Immature natural killer cell (primary cell): ENCODE measurements at places on chromosomes 7 and 10. TPM values are rescaled to one million over a fixed set of nuclear protein-coding genes. Genes with fewer than 3 reads are reported as not detected.

SPOCK2 gene
- polyA plus RNA-seq, result 86.0 TPM

MKX gene
- not detected for polyA plus RNA-seq

GIMAP1 gene
- 19.1 TPM for polyA plus RNA-seq

SLC39A12 gene
- not detected for polyA plus RNA-seq

CPXM2 gene
- not detected for polyA plus RNA-seq

ITIH2 gene
- polyA plus RNA-seq, result not detected

PRSS2 gene
- polyA plus RNA-seq, result not detected

CALU gene
- 49.3 TPM for polyA plus RNA-seq

FAS gene
- 11.1 TPM for polyA plus RNA-seq

SPDYE1 gene
- polyA plus RNA-seq, result not detected

PPP2R2D gene
- polyA plus RNA-seq, result 24.7 TPM

EPC1 gene
- polyA plus RNA-seq, result 50.5 TPM

PRKAG2 gene
- polyA plus RNA-seq, result 14.7 TPM

RBP4 gene
- polyA plus RNA-seq, result not detected

RHEB gene
- 61.2 TPM for polyA plus RNA-seq

PTF1A gene
- not detected for polyA plus RNA-seq

HHEX gene
- polyA plus RNA-seq, result 7.3 TPM

SCD gene
- polyA plus RNA-seq, result 4.5 TPM

PIK3CG gene
- 30.6 TPM for polyA plus RNA-seq

SFXN4 gene
- 12.6 TPM for polyA plus RNA-seq

GIMAP8 gene
- polyA plus RNA-seq, result 5.0 TPM

CPEB3 gene
- polyA plus RNA-seq, result 1.1 TPM

H2BK1 gene
- polyA plus RNA-seq, result not detected

CRHR2 gene
- not detected for polyA plus RNA-seq

LRRD1 gene
- not detected for polyA plus RNA-seq

VDAC2 gene
- 126 TPM for polyA plus RNA-seq

LMOD2 gene
- not detected for polyA plus RNA-seq

PLPP4 gene
- not detected for polyA plus RNA-seq

TWIST1 gene
- polyA plus RNA-seq, result not detected

STEAP2 gene
- not detected for polyA plus RNA-seq

TTYH3 gene
- polyA plus RNA-seq, result 1.6 TPM

IFIT3 gene
- polyA plus RNA-seq, result 23.8 TPM

RASA4B gene
- polyA plus RNA-seq, result 1.8 TPM

HMX2 gene
- not detected for polyA plus RNA-seq

ZNF853 gene
- 0.83 TPM for polyA plus RNA-seq

CTNNA3 gene
- polyA plus RNA-seq, result not detected

GSAP gene
- 55.5 TPM for polyA plus RNA-seq

SEM1 gene
- 132 TPM for polyA plus RNA-seq

C7orf33 gene
- not detected for polyA plus RNA-seq

JMJD1C gene
- polyA plus RNA-seq, result 16.0 TPM

EXOC4 gene
- polyA plus RNA-seq, result 30.1 TPM
